ENCODE measurements at places on chromosomes 7 and 10.

DNA sequence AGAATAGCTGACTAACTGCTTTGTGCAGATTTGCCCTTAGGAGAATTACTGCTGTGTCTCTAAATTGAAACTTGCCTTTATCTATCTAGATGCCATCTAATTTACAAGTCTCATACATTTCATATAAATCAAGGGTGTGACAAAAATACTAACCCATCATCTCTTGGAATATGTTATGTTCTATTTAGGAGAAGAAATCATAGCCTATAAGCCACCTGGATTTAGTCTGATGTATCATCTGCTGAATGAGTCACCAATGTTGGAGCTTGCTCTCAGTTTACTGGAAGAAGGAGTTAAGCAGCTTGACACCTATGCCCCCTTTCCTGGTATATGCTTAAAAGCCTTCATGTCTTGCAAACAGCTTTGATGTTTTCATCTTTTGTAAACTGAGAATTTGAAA lies 43.5 kb downstream of the NUP205 start:
- no peak for DNase-seq

- no peak for DNase-seq
Observed at GRCh38 chr7:115976651-115977050, 53.9 kb downstream of the TFEC start.

- no peak for DNase-seq
Observed at GRCh38 chr7:151796091-151796870, 80.6 kb downstream of the PRKAG2 start.

DNA sequence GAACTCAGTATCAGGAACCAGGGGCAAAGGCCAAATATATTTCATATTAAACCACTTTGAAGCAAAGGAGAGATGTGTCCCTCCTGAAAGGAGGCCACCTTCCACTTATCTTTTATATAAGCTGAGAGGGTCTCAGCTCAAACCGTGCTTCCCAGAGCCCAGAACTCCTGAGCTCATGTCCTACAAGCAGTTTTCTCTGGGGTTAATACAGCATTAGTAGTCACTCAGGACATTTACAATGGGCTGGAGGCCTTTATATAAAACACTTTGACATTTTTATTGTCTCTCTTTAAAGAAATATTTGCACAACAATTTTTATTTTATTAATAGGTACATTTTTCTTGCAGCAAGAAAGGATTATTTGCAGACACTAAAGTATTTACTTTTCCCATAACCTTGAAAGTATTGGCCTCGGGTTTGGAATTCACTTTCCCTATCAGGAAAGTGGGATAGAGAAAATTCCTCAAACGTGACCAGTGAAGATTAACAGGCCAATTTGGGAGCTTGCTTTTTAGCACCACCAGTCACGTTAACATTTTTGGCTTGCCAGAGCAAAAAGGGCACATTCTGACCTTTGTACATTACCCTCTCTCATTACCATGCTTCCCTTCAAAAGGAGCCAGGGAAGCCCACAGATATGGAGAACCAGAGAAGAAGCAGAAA lies 464.9 kb upstream of the NRP1 start:
- no peak for DNase-seq

DNA sequence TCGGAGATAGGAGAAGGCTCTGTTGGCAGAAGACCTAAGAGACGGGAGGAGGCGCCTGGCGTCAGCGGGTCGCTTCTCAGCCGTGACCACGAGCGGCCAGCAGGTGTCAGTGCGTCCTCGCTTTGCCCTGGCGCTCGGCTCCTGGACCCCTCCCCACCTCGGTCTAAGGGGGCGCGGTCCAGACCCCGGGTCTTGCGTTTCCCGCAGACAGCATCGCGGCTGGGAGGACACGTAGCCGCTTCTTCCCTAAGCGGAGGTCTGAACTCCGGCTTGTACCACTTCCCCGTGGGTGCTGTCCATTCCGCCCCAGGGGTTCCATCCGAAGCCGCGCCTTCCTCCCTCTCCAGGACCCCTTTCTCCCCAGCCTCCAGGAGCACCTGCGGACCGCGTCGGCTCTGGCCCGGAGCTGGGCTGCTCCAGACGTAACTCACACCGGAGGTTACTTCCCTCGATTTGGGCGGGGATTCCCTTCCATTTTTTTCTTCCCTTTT lies 593 bp upstream of the ADRA2A start:
- peak; percentile 27 for DNase-seq

All from NCI-H1694 (cell line).